ENCODE measurements at places on chromosomes 3 and 15.

DNA sequence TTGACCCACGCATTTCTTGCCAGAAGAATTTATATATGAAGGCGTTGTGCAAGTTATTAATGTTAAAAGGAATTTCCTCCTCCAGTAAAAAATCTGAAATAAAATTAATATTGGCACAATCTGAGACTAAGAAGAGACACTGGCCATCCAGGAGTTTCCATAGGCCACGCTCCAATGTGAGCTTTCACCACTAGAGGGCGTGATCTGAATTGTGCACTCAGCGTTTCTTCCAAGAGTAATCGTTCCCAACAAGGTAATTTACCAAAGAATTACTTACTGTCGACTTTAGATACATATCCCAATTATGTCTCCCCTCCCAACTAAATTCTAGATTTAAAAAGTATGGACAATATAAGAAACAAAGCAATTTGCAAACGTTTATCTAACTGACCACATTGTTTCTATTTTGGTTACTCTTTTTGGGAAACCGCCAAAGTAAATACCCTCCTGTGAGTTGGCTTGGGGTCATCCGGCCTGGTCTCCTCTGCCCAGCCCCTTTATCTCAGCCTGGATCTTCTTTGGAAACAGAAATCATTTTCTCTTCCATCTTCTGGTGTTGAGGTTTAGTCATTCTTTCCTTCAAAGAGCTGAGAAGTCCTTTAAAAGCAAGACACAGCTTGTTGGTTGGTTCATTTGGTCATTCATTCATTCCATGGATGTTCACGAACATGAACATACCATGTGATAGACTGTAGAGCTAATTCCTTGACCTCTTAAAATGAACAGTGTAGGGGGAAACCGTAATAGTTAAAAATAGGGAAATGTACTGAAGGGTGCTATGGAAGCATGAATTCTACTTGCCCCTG is 26.2 kb downstream of the POLR2M start:
- DNase-seq = peak; percentile 46

DNA sequence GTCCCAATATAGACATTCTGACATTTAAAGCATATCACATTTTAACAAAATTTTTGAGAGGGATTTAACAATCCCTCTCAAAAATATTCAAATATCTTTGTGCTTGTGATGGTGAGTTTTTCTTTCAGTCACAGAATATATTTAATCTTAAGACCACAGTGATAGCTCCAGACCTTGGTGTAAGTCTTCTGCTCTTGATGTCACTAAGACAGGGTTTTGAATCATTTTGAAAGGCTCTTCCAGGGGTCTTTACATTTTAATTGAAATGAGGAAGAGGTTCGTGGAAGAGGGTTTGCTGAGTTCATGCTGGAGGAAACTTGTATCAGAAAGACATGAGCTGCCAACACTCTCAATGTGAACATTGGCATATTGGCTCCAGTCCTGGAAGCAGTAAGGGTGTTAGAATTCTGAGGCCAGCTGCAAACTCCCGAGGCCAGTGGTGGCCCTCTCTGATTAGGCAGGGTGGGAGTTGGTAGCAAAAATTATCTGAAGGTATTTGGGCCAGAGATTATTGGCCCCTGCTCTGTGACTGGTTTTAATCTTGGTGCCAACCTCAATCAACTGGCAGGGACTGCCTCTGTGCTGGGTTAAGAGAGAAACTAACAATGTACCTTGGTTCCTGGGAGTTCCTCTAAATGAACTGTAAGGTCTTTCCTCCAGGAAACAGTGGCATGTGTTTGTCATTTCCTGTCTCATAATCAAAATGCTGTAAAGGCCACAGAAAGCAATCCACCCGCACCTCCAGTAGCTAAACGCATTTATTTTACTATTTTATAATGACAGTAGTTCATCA is 5.3 kb downstream of the POU1F1 start:
- peak; percentile 18 for DNase-seq

DNA sequence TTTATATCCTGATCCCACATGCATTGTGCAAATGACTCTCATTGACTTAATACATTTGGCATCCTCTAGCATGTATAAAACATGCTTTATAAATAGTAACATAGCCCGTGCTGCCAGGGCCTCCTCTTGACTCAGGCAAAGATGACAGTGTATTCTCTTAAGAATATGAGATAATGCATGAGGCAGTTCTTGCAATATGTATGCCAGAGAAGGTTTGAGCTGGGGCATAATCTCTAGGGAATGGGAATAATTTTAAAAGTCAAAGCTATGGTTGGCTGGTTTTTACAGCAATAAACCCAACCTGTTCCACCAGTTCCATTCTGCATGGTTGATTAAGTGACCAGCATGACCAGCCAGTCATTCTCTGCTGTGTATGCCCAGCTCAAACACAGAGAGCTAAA is 179.0 kb upstream of the PFN2 start:
- no peak for DNase-seq

DNA sequence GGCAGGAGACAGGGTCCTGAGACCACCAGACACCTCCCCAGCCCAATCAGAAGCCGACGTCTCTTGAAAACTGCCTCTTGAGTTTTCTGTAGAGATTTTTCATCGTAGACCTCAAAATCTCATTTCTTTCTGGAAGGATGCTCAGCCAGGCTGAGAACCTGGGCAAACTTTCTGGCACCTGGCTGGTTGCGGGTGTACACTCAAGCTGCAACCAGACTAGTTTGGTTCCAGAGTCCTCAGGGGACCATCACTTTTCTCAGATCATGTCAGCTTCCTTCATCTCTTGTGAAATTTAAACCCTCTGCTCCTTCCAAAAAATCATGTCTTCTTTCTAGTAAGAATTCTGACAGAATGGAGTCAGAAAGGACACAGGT is 45.1 kb downstream of the CMTM7 start:
- no peak for DNase-seq

GRCh38 chr3:29465836-29466235 is 185.0 kb downstream of the RBMS3 start:
- DNase-seq = no peak

DNA sequence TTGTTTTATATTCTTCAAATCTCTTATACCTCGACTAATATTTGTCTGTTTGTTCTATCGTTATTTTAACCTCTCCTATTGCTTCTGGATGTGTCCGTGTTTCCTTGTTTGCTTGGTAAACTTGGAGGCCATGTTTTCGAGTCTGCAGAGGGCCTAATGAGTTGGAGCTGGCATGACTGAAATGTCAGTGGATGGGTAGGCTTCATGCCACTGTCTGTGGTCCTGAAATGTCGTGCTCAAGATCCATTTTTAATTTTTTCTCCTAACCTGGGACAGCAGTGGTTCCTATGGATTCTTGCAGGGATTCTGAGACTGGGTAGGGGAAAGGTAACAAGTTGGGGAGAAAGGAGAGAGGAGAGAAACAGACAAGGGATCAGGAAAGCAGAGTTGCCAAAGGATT is 18.8 kb upstream of the GASK1A start:
- DNase-seq = no peak

GRCh38 chr15:58669108-58669507 is 80.4 kb downstream of the ADAM10 start:
- no peak for DNase-seq

- DNase-seq = no peak
These were observed 581.9 kb upstream of the ZNF717 start for GRCh38 chr3:76367281-76367680.

GRCh38 chr3:60033901-60034453 is 984.2 kb upstream of the CFAP20DC start:
- DNase-seq = no peak

DNA sequence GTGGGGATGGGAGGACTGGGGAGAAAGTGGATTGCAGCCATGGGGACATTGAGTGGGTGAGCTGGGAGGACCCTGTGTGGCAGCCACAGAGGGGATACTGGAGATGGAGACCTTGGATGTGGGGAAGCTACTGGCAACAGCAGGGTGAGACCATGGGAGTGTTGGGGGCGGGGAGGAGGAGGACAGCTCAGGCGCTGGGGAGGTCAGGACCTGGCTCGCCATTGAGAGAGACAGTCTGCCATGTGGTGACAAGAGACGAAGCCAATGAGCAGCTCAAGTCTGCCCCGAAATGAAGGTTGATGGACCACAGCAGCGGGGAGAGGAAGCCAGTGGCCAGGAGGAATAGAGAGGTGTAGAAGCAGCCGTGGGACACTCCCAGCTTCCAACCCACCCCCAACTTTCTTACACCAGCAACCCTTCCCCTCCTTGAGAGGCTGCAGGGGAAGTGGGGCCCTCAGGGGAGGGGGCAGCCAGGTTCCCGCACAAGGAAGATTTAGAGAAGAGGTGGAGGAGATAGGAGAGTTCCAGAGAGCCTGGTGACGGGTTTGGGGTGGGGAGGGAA is 118.1 kb downstream of the ASB7 start:
- DNase-seq = no peak

GRCh38 chr3:83500422-83500821 is 1458.4 kb upstream of the CADM2 start:
- DNase-seq = no peak

DNA sequence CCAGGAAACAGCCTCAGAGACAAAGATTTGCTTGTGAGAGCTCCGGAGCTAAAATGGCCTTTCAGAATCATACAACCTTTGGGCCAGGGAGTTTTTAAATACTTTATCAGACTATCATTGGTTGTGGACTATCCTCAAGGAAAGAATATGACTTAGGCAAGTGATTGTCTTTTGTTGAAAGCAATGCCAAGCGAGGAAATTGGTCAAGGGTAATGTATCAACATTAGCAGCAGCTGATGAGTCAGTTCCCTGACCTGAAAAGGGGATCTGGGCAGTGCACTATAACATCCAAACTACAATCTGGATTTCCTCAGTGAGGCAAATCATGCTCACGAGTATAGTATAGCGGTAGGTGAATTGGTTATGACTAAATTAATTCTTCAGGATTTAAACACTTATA is 303.6 kb downstream of the LSAMP start:
- no peak for DNase-seq
